ENCODE measurements at places on chromosomes 4 and X.

DNA sequence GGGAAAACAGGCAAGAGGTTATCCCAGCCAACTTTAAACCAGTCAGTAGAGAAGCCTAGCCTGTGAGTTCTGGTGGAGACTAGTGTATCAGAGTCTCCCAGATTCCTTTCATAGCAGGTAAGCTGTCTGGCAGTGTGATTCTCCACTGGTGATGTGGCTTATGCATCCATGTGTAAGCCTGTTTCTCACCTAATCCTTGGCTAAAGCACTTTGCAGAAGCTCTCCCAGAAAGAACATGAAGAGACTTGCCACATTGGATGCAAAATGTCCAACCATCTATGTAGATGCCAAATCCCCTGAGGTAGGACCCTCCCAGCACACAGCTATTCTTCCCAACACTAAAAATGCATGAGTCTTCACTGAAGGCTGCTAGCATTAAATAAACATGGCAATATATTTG, 111.7 kb downstream of the CHRNA9 start:
- DNase-seq = no peak

GRCh38 chrX:38106991-38107655, 100.8 kb downstream of the SYTL5 start:
- DNase-seq = no peak

- DNase-seq = no peak
Observed at GRCh38 chr4:15470128-15470475, 420 bp downstream of the CC2D2A start.

- no peak for DNase-seq
Observed at GRCh38 chr4:1500966-1501753, 94.9 kb upstream of the NKX1-1 start.

DNA sequence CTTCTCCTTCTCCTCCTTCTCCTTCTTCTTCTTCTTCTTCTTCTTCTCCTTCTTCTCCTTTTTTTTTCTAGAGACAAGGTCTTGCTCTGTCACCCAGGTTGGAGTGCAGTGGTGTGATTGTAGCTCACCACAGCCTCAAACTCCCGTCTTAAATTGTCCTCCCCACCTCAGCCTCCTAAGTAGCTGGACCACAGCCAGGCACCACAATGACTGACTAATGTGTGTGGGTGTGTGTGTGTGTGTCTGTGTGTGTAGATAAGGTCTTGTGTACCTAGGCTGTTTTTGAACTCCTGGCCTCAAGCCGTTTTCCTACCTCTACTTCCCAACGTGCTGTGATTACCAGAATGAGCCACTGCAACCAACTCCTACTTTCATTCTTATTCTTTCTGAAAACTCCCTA, 390.9 kb downstream of the ADAM29 start:
- no peak for DNase-seq

DNA sequence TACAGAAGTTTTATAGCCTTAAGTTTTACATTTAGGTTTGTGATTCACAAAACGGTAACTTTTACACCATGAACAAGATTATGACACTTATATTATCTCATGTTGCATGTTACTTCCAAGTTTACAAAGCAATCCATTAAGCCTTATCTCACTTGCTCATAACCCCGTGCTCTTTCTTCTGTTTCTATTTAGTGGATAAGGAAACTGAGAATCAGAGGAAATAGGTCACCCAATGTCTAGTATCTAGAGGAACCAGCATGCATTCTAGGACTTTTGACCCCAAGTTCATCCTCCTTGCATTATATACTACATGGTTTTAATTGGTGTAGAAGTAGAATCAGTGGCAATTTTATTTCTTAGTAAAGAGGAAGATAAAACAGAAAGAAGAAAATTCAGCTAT, 67.0 kb upstream of the ANXA3 start:
- DNase-seq = no peak

- peak; percentile 30 for DNase-seq
Observed at GRCh38 chr4:38366456-38366855, 297.5 kb upstream of the KLF3 start.

DNA sequence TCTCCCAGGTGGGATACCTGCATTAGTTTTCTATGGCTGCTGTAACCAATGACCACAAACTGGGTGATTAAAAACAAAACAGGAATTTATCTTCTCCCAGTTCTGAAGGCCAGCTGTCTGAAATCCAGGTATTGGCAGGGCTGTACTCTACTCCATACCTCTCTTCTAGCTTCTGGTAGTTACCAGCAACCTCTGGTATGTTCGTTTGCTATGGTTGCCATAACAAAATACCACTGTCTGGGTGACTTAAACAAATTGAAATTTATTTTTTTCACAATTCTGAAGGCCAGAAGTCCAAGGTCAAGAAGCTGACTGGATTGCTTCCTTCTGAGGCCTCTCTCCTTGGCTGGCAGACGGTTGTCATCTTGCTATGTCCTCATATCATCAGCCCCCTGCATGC, 642.1 kb upstream of the TENM3 start:
- no peak for DNase-seq

GRCh38 chrX:154084449-154085300, 12.8 kb downstream of the MECP2 start:
- no peak for DNase-seq
